ENCODE measurements at places on chromosomes 4 and X.

DNA sequence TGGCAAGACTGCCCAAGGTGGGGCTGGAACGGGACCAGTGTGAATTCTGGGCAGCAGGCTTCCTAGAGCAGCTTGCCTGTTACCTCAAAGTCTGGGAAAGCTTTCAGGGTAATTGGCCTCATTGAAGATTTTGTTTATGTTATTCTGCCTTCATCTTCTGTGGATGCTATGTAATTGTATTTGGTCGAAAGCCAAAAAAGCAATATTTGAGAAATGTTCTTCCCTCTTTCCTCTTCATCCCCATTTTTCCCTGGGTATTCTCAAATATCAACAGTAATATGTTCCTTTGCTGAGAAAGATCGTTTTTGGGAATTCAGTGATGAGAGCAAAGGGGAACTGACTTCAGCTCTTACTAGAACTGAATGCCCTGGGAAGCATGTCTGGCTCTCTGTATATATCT lies 12.9 kb downstream of the TMEM131L start:
- DNase-seq, result no peak

- no peak for DNase-seq
These were observed 668.2 kb upstream of the NDST4 start for GRCh38 chr4:115781528-115782146.

DNA sequence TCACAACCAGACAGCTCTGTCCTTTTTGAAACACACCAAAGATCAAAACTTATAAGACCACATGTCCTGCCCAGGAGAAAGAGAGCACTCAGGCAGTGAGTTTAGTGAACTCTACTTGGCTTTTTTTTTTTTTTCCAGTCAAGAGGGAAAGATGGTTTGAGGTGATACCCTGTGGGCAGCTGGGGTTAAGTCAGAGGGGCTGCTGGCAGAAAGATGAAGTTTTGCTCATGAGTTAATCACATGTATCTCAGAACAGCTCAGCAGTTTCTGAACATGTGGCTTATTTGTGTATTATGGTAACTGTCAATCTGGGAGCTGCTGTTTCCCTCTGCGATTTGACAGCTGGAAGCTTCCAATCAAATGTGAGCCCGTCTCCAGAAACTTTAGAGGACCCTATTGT lies 56.4 kb upstream of the MAP3K15 start:
- no peak for DNase-seq

GRCh38 chr4:158315706-158316105 lies 105.4 kb downstream of the TMEM144 start:
- DNase-seq, result no peak

GRCh38 chrX:46757593-46757992 lies 1.3 kb downstream of the SLC9A7 start:
- no peak for DNase-seq

DNA sequence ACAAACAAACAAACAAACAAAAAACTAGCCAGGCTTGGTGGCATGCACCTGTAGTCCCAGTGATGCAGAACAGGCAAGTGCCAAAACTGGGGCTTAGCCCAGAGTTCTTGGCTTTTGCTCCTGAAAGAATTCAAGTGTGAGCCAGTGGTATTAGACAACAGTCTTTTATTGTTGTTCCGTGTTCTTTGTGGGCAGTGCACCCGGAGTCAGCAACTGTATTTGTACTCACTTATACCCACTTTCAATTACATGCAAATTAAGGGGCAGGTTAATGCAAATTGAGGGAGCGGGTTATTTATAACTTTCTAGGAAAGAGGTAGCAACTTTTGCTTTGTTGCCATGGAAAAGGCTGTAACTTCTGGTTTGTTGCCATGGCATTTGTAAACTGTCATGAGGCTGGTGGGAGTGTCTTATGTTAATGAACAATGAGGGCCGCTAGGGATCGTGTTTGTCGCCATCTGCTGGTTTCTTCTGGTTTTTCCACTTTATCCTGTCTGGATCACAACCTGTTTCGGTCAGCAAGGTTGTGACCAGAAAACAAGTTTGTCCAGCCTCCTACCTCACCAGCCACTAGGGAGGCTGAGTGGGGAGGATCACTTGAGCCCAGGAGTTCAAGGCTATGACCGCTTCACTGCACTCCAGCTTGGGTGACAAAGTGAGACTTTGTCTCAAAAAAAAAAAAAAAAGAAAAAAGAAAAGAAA lies 88.8 kb upstream of the ESX1 start:
- no peak for DNase-seq

DNA sequence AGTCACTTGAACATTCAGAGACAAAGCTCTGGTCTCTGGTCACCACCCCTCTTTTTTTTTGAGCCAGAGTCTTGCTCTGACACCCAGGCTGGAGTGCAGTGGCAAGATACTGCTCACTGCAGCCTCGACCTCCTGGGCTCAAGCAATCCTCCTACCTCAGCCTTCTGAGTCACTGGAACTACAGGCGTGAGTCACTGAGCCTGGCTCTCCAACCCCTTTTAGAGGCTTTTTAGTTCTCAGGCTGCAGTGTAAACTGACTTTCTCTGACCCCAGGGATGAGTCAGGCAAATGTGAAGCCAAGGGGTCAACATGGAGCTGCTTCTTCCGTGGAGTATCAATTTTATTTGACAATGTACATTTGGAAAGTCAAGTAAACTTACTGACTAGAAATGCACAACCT lies 229.2 kb downstream of the PTTG2 start:
- DNase-seq, result no peak

DNA sequence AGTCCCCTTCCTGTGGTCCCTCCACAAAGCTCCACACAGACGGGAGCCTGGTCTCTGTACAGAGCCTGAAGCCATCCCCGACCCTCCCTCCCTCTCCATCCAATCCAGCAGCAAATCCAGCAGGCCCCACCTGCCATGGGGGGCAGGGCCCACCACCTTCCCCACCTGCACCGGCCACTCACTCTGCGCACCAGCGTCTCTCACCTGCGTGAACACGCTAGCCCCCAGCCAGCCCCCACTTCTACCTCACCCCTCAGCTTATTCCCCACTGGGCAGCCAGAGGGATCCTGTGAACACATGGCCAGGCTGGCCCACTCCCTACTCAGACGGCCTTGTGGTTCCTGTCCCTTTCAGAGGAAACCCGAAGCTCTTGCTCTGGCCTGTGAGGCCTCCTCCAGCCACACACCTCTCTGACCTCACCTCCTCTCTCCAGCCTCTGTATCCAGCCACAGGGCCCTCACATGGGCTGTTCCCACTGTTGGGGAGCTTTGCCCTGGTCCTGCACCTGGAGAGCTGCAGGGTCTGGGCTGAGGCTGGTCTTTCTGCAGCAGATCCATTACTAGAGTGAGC lies 70.9 kb downstream of the WFS1 start:
- no peak for DNase-seq

DNA sequence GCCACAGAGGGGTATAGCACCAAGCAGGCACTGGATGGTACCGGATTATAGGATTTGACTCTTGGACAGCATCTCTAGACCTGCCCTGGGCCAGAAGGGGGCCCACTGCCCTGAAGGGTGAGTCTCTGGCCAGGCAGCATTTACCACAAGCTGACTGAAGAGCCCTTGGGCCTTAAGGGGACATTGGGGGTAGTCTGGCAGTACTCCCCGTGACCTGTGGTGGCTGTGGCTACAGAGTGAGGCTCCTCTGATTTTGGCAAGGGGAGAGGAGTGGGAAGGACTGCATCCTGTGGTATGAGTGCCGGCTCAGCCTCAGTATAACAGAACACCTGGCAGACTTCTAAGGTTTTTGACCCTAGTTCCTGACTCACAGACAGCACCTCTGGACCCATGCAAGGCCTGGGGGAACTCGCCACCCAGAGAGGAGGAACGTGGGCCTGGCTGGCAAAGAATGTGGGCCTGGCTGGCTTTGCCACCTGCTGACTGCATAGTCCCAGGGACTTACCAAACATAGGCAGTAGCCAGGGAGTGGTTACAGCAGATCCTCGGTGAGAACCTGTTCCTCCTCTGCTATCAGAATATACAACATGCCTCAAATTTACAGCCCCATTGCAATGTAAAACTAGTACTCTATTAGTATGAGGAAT lies 48.1 kb downstream of the ABCB7 start:
- DNase-seq, result no peak

DNA sequence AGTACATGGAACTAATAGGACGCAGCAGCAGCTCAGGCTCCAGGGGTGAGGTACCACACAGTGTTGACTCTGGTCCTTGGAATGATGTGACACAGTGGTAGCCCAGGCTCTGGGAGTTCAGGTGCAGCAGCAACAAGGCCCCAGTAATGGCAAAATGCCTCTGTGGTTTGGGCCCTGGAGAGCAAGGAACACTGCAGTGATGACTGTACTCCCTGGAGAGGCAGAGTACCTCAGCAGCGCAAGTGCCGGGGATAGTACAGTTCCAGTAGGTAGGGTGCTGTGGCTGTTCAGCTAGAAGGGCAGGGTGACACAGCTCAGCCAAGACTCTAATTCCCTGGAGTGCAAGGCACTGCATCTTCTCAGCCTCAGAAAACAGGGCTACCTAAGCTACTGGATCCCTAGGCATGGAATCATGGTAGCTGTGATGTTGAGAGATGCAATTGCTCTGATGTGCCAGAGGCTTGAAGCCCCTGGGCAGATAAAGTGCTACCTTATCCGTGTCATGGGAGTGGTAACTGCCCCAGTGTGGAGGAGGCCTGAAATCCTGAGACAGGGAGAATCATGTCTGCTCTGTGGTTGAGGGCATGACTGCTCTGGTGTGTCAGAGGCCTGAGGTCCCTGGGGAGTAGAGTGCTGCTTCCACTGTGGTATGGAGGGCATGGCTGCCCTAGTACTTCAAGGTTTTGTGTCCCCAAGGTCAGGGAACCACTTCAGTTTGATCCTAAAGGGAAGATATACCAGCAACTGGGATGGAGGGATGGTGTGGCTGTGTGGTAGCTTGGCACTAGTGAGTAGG lies 55.2 kb downstream of the AREG start:
- DNase-seq, result no peak

- no peak for DNase-seq
These were observed 1156.7 kb downstream of the FAM133A start for GRCh38 chrX:94830717-94831116.

DNA sequence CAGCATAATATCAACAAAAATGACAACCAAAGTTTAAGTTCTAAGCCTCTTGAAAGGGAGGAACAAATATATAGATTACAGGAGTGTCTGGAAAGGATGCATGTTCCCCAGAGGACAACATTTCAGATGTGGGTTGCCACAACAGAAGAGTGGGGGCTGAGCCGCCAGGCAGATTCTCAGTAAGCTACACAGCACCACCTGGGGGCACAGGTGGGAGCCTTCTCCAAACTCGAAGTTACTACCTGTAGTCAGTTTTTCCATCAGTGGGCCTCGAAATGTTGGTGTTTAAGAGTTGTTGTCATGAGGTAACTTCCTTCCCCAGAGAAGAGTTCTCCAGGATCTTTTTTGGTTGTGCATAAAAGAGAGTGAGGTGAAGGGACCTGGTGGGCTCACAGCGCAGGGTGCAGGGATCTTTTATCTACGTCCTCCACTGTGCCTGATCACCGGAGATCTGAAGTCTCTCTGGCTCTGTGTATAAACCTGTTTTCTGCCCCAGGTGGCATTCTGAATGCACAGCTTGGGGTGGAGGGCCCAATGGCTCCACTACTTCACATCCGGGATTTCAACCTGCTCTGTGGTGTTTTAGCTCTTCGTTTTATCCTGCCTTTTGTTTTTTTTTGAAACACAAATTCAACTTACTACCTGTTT lies 58.4 kb upstream of the STS start:
- peak; percentile 29 for DNase-seq

GRCh38 chr4:66681962-66682361 lies 863.3 kb downstream of the CENPC start:
- no peak for DNase-seq

DNA sequence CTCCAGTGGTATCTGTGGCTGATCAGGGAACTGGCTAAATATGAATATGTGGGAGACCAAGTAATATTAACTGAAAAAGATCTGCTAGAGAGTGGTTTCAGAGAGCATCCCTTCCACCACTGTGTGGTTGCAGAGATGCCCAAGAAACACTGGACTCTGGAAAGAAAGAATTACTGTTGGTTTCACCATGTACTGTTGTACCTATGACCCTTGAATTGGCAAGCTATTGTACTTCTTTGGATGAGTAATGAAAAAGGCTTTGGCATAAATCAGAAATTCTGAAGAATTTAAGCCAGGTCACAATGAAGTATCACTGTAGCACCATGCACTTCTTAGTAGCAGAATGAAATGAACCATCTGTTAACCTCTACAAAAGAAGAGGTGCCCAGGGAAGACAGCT lies 134.4 kb upstream of the INTU start:
- DNase-seq, result no peak

DNA sequence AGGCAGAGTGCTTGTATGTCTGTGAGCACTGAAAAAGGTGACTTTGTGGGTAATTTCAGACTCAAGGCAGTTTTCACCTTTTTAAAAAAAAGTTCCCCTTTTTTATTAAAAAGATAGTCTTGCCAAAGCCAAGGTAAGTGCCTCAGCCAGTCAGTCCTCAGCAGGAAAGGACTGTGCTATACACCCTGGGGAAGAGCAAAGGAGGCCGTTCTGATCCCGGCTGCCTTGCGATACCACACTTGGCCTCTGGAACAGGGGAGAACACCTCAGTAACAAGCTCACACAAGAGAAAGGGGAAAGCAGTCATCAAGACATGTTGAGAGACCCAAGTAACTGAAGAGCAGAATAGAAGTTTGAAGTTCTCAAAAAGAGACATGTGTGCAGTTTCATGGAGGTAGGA lies 541.7 kb downstream of the BCOR start:
- no peak for DNase-seq

GRCh38 chr4:185019456-185020292 lies 1.4 kb downstream of the HELT start:
- no peak for DNase-seq

DNA sequence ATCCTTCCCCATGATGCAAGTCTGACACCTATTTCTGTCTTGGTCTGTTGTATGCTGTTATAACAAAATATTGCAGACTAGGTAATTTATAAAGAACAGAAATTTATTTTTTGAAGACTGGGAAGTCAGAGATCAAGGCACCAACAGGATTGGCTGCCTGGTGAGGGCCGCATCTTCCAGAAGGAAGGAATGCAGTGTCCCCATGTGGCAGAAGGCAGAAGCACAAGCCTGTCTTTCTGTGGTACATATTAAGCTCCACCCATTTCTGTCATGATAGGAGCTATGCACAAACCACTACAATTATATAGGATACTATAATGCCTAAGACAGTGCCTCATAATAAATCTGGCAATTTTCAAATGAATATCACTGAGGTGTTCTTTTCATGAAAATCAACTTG lies 502.3 kb upstream of the DIAPH2 start:
- no peak for DNase-seq

- DNase-seq, result no peak
These were observed 499.6 kb downstream of the ACTRT1 start for GRCh38 chrX:127552571-127552970.

DNA sequence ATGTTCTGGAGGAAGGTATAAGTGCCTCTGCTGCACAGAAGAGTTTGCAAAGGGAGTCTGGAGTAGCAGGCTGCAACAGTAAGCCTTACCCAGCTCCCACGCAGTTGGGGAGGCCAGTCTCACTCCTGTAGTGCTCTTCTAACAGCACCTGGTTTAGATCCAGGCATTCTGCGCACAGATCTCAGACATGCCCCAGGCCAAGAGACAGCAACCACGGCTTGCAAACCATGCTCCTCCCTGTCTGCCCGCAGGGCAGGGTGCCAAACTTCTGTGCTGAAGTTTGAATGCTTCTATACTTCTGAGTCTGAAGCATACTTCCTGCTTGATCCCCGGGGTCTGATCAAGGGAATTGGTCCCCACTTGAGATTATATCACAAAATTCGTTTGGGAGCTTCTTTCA lies 106.3 kb downstream of the LINC00632 start:
- DNase-seq, result no peak

- no peak for DNase-seq
These were observed 8.4 kb upstream of the MTNR1A start for GRCh38 chr4:186563761-186564160.

- DNase-seq, result no peak
These were observed 79.8 kb downstream of the RLIM start for GRCh38 chrX:74534569-74535038.

GRCh38 chr4:172953896-172954568 lies 214.6 kb upstream of the GALNT7 start:
- DNase-seq, result no peak

All from activated T-helper 9 cell treated with anti-CD3 and anti-CD28 coated beads, Interleukin-2, amount 50 U/mL, for 16 hours (primary cell).